Chondrocyte (in vitro differentiated cells): ENCODE measurements at places on chromosomes 13 and 19.

GRCh38 chr19:47813995-47814328 is 7.8 kb upstream of the CRX start:
- no peak overlapping the region for H3K27ac ChIP-seq
- DNase-seq: no peak
- H3K4me3 ChIP-seq: no peak overlapping the region
- H3K4me1 ChIP-seq: no peaks in the 10 kb centered on the region
- peaks cover 11% of the 10 kb centered on the region for H3K27me3 ChIP-seq
- no peaks in the 10 kb centered on the region for H3K36me3 ChIP-seq

- H3K27ac ChIP-seq: no peak overlapping the region
- H3K4me3 ChIP-seq: no peak overlapping the region
- H3K36me3 ChIP-seq: no peaks in the 10 kb centered on the region
- H3K4me1 ChIP-seq: peaks cover 4% of the 10 kb centered on the region
- H3K27me3 ChIP-seq: no peaks in the 10 kb centered on the region
These were observed 230.1 kb downstream of the KCTD12 start for GRCh38 chr13:76656056-76656455.

DNA sequence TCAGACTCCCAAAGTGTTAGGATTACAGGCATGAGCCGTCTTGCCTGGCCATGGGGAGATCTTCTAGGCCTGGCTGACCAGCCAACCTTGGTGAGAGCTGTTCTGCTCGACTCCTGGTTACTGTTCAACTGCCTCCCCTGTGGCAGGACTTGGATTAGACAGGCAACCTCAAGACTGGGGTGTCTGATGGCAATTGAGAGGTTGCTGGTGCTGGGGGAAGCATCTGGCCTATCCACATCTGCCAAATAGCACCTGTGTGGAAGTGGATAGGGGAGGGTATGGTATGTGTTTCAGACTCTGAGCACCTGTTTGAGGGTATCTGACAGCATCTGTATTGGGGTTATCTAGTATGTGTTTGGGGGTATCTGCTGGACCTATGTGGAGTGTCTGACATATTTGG is 44.7 kb downstream of the ARHGEF18 start:
- peaks cover 28% of the 10 kb centered on the region for H3K4me1 ChIP-seq
- no peak overlapping the region for H3K27ac ChIP-seq
- no peak for DNase-seq
- H3K4me3 ChIP-seq: peak overlapping the region; percentile 90

DNA sequence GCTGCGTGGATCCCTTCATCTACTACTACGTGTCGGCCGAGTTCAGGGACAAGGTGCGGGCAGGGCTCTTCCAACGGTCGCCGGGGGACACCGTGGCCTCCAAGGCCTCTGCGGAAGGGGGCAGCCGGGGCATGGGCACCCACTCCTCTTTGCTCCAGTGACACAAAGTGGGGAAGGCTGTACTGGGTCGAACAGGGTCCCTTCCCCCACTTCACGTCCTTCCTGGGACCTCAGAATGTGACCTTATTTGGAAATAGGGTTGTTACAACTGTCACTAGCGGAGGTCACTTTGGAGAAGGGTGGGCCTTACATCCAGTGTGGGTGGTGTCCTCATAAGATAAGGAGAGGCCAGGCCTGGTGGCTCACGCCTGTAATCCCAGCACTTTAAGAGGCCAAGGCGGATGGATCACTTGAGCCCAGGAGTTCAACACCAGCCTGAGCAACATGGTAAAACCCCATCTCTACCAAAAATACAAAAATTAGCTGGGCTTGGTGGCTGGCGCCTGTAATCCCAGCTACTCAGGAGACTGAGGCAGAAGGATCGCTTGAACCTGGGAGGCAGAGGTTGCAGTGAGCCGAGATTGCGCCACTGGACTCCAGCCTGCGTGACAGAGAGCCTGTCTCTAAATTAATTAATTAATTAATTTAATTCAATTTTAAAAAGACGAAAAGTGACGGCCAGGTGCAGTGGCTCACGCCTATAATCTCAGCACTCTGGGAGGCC is 1.8 kb downstream of the F2RL3 start:
- H3K4me3 ChIP-seq: no peak overlapping the region
- peaks cover 2% of the 10 kb centered on the region for H3K4me1 ChIP-seq
- no peaks in the 10 kb centered on the region for H3K36me3 ChIP-seq
- H3K27me3 ChIP-seq: no peaks in the 10 kb centered on the region
- no peak for DNase-seq

GRCh38 chr19:13841962-13842290 is 35.0 kb upstream of the NANOS3 start:
- peak overlapping the region; percentile 97 for H3K4me3 ChIP-seq
- peak overlapping the region; percentile 98 for H3K27ac ChIP-seq
- peaks cover 24% of the 10 kb centered on the region for H3K36me3 ChIP-seq
- no peak for DNase-seq
- no peaks in the 10 kb centered on the region for H3K27me3 ChIP-seq

- H3K27ac ChIP-seq: no peak overlapping the region
- peaks cover 1% of the 10 kb centered on the region for H3K36me3 ChIP-seq
- no peak for DNase-seq
- H3K27me3 ChIP-seq: peaks cover 8% of the 10 kb centered on the region
- H3K4me3 ChIP-seq: no peak overlapping the region
These were observed 10.5 kb downstream of the COMP start for GRCh38 chr19:18780631-18781030.

DNA sequence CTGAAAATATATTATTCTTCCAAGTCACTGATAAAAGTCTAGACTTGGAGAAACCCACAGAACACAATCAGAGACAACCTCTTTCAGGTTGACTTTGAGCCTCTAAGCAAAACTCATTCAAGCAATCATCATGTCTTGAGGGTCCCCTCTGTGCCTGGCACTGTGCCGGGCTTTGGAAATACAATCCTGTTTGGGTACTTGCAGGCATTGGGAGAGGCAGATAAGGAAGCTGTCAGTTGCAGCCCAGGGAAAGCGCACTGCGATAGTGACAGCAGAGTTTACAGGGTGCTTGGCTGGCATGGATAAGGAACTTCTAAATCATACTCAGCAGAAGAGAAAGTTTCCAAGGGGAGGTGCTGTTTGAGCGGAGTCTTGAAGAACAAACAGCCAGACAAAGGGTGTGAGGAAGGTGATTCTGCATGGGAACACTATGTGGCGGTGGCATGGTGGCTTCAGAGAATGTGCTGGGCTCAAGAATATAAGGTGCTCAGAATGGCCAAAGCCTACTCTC is 9.1 kb downstream of the SERP2 start:
- H3K4me3 ChIP-seq: no peak overlapping the region
- peaks cover 6% of the 10 kb centered on the region for H3K36me3 ChIP-seq
- H3K27ac ChIP-seq: no peak overlapping the region
- H3K27me3 ChIP-seq: no peaks in the 10 kb centered on the region
- H3K4me1 ChIP-seq: peaks cover 4% of the 10 kb centered on the region
